ENCODE measurements at places on chromosomes 12 and 14. TPM values are rescaled to one million over a fixed set of nuclear protein-coding genes. Genes with fewer than 3 reads are reported as not detected.

DNA sequence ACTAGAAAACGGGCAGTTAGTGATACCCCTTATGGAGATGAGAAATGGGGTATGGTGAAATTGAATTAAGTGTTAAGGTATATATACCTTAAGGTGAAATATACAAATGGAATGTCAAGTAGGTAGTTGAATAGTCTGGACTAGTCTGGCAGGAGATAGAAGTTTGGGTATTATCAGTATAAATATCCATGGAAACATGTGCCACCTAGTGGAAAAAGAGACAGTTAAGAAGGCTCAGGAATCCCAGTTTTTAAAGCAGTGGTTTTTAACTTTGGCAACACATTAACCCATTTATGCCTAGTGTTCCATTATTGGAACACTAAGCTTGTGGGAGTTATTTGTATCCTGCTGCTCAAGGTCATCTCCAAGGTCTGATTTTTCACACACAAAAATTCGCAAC lies 38.6 kb upstream of the TPH2 start:
- peak; percentile 2 for DNase-seq

The SLC24A4 gene
- polyA plus RNA-seq = 3.4 TPM

- peak; percentile 71 for DNase-seq
Measured at GRCh38 chr14:26370115-26370514, 227.7 kb downstream of the NOVA1 start.

DNA sequence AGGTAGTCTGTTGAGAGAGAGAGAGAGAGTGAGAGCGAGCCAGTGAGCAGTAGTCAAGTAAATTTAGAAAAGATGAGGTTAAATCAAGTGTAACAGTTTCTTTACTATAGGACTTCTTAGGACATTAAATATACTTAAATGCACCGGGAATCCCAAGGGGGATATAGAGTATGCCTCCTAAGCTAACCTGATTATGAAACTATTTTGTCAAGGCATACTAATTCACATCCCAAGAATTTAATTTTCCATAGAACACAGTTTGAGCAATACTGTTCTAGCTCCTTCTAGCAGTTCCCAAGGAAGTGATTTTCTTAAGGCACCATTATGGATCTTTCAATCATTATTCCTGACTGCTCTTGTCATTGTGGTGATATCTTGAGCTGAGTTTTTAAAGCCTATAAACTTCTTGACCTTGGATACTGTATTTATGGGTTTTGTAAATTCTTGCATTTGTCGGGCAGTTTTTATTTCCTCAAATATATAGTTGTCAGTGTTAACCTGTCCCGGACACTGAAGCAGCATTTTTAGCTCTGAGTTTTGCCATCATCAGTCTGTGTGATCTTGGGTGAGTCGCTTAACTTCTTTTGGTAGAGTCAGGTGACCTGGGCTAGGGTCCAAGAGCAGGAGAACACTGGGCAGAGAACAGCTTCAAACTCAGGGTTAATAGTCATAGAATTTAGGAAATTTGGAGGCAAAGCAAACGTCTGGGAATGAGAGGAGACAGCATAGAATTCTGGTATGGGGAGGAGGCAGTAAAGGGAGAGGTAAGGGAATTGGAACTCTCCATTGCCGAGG lies 196.5 kb upstream of the FRMD6 start:
- no peak for DNase-seq

DNA sequence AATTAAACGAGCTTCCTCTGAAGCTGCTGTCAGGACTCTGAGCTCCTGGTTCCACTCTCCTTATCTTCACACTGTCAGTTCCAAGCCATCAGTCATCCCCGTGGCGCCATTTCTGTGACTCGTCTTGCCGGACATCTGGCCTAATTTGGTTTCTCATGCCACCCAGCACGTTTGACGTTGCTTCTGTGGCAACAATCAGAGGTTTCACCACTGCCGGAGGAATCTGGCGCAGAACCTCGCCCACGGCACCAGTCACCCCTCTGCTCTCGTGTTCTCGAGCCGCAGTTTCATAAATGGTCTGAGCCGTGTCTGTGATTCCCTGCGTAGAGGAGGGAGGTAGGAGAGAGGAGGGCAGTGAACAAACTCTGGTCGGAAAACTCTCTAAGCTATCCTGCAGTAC lies 29.7 kb downstream of the BDKRB1 start:
- DNase-seq = no peak

- DNase-seq = no peak
Measured at GRCh38 chr12:108495054-108495453, 20.0 kb upstream of the FICD start.

DNA sequence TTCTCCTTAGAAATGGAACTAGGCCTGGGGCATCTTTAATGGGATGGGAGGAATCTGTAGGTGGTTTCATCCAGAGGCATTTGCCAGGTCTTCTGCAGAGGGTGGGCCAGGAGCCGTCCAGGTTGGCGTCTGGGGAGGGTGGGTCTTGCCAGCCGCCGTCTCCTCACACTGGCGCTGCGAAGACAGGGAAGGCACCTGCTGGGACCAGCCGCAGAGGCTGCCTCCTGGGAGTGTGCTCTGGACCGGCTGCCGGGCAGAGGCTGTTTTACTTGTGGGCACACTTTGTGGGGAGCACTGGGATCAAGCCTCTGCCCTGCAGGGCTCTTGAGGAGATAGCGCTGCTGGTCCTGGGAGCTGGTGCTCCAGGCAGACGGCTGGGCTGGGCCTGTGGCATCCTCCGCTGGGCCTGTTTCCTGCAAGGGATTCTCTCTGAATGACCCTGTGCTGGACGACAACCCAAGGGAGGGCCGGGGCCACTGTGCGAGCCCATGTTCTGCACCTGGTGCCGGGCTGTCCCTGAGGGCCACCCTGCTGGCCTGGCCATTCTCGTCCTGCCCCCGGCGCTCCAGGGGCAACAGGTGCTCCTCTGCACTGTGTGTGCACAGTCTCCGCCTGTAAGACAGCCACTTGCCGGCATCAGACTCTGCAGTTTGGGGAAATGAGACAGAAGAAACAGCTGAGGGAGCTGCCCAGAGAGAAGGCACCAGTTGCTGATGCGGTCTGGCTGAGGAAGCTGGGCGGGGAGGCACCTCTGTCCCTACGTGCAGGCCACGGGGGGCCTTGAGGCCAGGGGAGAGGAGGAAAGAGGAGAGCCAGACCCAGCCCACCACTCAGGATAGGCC lies 10.0 kb upstream of the TEX22 start:
- no peak for DNase-seq

The LRRC43 gene
- 0.80 TPM for polyA plus RNA-seq

GRCh38 chr12:127888943-127889719 lies 377.8 kb upstream of the TMEM132C start:
- peak; percentile 88 for DNase-seq

The PTPRO gene
- polyA plus RNA-seq = 0.99 TPM

The PPP4R4 gene
- 0.07 TPM for polyA plus RNA-seq
